ENCODE measurements at places on chromosomes 11 and 22.

- no peak for DNase-seq
Observed at GRCh38 chr11:7849018-7849417, 52.3 kb upstream of the OR5P2 start.

DNA sequence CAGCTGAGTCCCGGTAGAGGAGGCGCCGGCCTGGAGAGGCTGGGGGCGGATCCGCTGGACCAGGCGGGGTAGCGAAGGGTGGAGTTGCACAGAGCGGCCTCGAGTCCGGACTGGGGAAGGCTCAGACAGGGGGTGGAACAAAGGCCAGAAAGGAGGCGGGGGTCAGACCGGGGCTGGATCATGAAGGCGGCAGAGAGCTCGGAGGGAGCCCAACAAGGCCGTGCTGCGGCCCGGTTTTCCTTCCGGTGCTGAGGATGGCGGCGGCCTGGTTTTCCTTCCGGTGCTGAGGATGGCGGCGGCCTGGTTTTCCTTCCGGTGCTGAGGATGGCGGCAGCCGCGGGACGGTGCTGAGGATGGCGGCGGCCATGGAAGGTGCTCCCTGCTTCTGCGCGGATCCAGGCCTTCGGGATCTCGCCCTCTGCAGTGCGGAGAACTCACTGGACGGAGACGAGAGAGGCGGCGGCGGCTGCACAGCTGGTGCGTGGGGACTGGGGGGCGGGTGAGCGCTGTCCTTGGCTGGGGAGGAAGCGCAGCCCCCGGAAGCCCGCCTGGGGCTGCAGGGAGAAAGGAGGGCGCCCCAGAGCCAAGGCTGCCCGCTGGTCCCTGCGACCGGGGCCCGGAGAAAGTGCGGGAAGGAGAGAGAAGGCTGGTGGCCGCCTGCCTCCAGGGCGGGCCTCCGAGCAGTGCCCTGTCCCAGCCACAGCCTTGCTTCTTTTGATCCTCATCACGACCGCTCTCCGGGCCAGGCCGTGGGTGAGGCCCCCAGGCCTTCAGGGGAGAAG, 350.4 kb upstream of the B3GAT1 start:
- DNase-seq = no peak

DNA sequence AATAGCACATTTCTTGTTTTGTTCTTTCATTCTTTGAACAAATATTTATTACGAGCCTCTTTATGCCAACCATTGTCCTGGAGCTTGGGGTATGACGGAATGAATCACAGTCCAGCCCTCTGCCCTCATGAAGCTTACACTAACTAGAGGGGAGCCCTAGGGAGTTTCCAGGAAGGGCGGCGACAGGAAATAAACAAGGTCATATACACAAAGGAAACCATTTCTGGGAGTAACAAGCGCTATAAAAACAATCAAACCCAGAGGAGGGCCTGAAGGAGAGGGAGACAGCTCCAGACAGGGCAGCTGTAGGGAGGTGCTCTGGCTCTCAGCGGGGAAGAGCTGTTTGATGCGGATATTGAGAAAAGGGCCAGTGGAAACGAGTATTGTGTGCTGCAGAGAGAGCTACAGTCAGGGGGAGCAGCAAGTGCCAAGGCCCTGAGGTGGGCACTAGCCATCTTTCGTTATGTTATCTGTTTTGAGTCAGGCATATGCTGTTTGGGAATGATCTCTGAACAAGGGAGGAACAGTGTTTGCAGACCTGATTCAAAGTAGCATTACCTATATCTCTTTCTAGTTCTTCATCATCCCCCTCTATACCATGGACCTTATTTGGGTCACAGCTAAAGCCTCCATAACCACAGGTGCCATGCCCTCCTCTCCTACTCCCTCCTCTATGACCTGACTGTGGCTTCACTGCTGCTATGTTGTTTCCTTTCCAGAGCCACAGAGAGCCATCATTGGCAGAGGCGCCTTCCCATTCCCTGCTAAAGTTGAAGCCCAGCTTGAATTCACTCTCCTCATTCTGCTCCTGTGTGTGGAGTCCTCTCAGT, 15.3 kb upstream of the ZBTB16 start:
- DNase-seq = no peak

- no peak for DNase-seq
Observed at GRCh38 chr22:31344578-31345330, 1.4 kb downstream of the PATZ1 start.

DNA sequence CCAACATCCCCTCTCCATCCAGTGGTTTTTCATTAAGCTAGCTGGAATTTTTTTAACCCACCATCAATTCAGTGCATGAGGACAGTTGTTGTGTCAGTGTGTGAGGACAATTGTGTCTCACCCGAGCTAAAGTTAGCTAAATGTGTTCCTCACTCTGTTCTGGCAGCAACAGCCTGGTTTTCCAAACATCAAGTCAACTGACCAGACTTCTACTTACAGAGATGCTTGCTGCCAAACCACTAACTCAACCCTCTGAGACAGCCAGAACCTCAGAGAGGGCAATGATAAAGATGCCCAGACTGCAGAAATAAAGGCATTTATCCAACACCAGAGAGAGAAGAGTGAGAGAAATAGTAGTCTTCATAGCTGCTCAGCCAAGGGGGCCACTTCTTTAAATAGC, 6.7 kb downstream of the PAMR1 start:
- DNase-seq = no peak

DNA sequence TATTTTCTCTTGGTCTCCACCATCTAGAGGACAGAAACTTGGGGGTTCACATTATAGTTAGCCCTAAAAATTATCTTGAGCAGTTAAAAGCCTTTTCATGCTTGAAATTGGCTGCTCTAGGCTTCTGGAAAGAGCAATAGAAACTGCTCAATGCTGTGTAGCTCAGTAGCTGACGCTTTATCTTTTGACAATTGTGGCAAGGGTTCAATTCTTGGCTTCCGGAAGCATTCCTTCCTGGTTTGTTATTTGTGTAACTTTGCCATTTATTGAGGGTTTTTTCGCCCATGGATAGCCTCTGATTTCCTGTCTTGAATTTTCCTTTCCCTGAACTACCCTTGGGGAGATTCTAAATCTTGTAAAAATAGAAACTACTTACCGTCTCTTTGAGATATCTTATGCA, 10.3 kb upstream of the OR56A1 start:
- no peak for DNase-seq

DNA sequence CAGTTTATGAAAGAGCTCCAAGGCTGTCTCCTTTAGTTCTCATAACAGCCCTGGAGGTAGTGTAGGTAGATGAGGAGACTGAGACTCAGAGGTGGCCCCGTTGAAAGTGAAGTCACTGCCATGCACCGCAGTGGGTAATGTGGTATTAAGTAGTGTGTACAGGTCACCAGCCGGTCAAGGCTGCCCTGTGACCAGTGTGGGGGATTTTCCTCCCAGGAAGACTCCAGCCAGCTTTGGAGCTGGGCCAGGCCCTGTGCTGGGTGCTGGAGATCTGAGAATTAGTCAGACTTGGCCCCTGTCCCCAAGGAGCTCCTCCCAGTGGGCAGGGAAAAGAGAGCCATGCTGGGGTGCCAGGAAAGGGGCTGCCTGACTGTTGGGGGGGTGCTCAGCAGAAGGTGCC, 5.3 kb downstream of the OMP start:
- DNase-seq = no peak

GRCh38 chr11:35911616-35912165, 32.2 kb upstream of the LDLRAD3 start:
- no peak for DNase-seq

DNA sequence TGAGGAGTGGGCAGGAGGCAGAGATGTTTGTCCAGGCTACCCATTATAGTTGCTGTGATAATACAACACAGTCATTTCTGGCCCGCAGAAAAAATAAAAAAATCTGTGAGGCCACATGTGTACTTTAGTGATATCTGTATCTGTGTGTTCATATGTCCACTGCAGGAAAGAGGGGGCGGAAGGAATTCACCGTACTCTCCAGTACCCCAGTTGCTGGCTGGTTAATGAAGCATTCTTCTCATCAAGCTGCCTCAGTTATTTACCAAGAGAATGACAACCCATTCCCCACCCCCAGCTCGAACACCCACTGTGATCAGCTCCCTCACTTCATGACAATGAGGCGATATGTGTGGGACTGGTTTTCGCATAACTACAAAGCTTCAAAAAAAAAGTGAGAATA, 309.3 kb downstream of the SOX6 start:
- DNase-seq = no peak

DNA sequence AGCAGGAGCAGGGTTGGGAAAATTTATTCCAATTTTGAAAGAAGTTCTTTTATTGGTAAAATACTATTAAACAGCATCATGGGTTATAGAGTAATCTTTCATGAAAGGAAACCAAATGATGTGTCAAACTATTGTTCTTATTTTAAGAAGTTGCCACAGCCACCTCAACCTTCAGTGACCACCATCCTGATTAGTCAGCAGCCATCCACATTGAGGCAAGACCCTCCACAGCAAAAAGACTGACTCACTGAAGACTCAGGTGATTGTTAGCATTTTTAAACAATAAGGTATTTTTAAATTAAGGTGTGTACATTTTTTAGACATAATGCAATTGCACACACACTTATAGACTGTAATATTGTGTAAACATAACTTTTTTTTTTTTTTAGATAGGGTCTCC, 3.7 kb upstream of the HEPHL1 start:
- DNase-seq = no peak

GRCh38 chr11:84345597-84345996, 1059.4 kb upstream of the CCDC90B start:
- DNase-seq = no peak

GRCh38 chr11:57363131-57364080, 17.5 kb downstream of the PRG3 start:
- DNase-seq = no peak

- DNase-seq = no peak
Observed at GRCh38 chr22:22576244-22576988, 17.4 kb upstream of the PRAME start.

- DNase-seq = no peak
Observed at GRCh38 chr11:95674657-95675358, 114.8 kb downstream of the FAM76B start.

- no peak for DNase-seq
Observed at GRCh38 chr11:61659413-61660196, 20.6 kb upstream of the DAGLA start.

DNA sequence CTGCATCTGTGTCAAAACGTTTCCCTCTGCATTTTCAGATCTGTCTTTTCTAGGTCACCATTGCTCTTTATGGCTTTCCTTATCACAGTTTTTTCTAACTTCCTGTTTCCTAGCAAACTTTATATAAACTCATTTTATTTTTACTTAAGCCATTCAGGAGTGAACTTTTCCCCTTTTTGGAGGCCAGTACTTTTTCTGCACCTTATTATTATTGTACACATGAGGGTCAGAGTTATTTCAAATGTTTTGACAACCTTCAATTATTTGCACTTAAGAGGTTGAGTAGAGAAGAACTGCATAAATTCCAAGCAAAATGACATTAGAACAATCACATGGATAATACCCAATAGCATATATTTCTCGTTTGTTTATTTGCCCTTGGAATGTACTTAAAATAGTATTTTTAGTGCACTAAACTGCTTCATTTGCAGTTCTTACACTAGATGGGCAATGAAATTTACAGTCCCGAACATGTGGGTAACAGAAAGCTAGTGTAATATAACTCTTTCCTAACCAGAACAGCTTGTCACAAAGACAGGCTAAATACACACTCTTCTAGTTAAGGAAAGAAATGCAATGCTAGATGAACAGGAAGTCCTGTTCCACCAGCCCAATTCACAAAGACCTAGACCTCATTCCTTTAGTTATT, 79.5 kb downstream of the UBASH3B start:
- no peak for DNase-seq

GRCh38 chr11:69427906-69428880, 53.3 kb upstream of the LINC01488 start:
- no peak for DNase-seq
